Vagina (tissue), 2 donors: ENCODE measurements at places on chromosomes 3 and 15. TPM values are rescaled to one million over a fixed set of nuclear protein-coding genes. Genes with fewer than 3 reads are reported as not detected.

- DNase-seq = peak; percentile 79
Observed at GRCh38 chr3:126424039-126424717, 29.5 kb downstream of the CFAP100 start.

DNA sequence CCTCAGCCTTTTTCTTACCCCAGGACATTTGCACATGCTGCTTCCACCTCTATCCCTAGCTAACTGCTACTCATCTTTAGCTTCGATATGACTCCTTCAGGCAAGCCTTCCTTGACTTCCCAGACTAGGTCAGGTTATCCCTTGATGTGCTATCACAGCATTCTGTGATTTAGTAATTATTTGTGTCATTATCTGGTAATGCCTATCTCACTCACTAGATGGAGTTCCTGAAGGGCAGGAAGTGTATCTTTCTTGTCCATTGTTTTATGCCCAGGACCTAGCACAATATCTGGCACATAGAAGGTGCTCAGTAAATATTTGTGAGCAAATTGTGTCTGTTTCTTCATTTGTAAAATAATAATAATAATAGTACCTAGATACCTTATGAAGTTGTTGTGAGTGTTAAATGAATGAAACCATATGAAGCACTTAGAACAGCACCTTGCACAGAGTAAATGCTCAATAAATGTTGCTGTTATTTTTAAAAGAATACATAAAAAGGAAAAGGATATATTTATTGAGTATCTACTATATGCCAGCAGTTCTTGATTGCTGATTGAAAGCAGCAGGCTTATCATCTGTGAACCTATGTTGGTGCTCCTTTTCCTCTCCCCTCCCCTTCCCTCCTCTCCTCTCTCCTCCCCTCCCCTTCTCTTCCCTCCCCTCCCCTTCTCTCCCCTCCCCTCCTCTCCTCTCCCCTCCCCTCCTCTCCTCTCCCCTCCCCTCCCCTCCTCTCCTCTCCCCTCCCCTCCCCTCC, 31.5 kb downstream of the SQOR start:
- no peak for DNase-seq

DUOXA2 gene
- total RNA-seq = 1.5 TPM

DNA sequence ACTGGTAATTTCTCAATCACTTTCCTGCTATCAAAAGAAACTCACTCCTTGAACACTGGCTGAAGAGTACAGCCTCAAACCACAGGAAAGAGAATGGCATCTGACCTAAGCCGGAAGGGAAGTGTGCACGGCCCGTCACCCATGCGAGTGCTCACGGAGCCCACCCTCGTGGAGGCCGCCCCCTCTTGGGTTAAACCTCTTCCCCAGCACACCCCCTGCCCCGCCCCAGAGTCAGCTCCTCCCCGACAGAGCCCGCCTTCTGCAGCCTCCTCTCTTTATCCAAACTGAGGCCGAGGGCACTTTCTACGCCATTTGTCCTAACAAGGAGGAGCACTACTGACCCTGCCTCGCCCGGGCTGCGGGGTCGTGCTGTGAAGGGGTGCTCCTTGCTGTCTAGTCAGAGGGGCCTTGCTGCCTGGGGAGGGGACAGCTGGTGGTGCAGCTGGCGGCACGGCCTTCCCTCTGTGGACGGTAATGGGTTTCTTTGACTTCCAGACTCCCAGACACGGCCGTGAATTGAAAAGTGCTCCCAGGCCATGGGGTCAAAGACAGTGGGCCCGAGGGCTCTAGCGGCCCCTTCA, 137.7 kb downstream of the NSMCE3 start:
- DNase-seq = no peak

DNA sequence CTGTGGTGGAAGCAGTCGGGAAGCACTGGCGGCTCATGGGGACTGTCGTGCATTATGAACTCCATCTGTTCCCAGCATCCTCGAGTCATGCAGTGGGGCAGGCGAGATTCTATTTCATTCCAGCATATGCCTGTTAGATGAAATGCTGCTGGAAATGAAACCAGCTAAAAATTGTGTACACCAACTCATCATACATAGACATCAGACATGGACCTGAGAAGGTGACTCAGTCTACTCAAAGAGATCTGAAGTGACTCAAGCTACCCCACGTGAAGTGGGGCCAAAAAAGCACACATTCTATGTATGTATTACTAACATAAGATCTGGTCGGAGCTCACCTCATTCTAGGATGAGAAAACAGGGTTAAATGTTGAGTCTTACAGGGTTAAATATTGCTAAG, 47.5 kb upstream of the FAM98B start:
- no peak for DNase-seq

GRCh38 chr3:12175844-12176453, 17.2 kb upstream of the TIMP4 start:
- no peak for DNase-seq

DNA sequence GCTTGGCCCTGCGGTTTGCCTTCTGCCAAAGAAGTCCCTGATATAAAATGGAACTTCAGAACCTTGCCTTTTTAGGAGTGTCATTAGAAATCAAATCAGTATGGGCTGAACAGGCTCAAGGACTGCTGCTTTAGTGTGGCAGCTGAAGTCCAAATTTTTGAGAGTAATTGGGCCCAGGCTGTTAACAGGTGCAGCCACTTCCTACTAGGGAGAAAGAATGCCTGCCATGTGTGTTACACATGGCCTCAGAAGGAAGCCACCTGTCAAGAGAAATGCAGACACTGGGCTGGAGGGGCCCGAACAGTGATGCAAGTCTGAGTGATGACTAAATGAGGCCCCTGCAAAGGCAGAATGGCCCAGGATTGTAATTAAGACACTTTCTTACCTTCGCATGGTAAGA, 786.7 kb upstream of the CFAP20DC start:
- DNase-seq = no peak

- no peak for DNase-seq
Observed at GRCh38 chr3:133293397-133294110, 106.3 kb upstream of the BFSP2 start.
